Left renal pelvis (tissue), 4 donors: ENCODE measurements at places on chromosomes 11 and 22. TPM values are rescaled to one million over a fixed set of nuclear protein-coding genes. Genes with fewer than 3 reads are reported as not detected.

DNA sequence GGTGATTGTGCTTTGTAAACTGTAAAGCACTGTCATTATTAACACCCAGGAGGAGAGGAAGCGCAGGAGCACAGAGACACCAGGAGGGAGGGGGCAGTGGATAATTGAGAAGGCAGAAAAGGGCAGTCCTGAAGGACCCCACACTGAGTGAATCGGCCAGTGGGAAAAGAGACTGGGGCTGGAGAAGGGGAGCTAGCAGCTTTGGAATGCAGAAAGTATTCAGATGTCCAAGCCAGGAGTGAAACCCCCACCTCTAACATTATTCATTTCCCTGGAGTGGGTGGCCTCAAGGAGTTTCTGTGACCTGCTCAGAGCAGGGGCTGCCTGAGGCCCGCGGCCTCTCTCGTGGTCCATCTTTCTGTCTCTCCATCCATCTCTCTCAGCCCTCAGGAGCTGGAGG is 38.0 kb upstream of the CDON start:
- no peak for DNase-seq

DNA sequence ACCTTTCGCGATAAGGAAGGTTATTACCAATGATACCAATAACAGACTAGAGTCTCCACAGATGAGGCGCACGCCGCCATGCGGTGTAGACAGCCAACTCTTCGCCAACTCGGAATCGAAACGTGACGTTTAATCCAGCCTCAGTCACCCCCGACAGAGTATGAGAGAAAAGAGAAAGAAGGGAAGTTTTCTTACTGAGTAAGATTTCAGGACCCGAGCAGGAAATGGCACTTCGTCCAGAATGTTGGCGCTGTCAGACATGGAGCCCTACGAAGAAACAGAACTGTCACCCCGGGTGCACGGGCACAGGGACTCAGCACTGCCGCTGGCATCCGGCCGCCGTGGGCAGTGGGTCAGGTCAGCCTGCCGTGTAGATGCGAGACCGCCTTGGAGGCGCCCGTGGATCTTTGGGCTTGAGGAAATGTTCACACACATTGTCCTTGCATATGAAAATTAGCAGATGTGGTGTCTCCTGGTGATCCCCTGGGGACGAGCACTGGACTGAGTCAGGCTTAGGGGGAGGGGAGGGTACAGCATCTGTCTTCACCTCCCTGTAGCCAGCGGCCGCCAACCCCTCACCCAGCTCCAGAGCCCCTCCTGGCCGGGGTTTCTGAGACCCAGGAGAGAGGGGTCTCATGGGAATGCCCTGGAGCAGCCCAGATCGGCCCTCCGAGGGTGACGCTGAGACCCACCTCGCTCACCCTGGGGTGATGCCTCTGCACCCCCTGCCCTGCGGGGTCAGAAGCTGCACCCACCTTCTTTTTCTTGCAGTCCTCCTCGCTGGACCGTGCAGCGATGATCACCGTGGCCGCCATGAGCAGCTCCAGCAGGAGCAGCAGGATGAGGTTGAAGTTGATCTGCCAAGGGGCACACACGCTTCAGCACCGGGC is 8.3 kb downstream of the MLC1 start:
- no peak for DNase-seq

GRCh38 chr22:45838305-45838887 is 138.6 kb downstream of the WNT7B start:
- DNase-seq = no peak

DNA sequence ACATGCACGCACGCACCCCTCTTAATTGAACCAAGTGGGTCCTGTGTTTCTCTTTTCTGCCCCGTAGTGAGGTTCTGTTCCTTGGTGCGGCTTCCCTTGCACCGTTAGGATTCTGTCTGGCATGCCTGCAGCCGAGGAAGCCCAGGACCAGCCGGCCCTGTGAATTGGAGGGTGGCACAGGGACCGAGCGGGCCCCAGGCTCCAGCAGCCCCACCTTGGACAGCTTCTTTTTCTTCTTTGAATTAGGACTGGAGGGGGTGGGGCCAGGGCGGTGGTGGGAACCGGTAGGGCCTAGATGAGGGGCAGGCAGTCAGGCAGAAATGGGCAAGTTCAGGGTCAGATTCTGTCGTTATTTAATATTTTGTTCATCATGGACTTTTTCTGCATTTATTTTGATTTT is 94.7 kb downstream of the MPPED1 start:
- no peak for DNase-seq

- DNase-seq = no peak
Measured at GRCh38 chr11:75576499-75576918, 14.5 kb downstream of the SERPINH1 start.

GRCh38 chr11:120337355-120338106 is 1.3 kb downstream of the ARHGEF12 start:
- DNase-seq = no peak

DNA sequence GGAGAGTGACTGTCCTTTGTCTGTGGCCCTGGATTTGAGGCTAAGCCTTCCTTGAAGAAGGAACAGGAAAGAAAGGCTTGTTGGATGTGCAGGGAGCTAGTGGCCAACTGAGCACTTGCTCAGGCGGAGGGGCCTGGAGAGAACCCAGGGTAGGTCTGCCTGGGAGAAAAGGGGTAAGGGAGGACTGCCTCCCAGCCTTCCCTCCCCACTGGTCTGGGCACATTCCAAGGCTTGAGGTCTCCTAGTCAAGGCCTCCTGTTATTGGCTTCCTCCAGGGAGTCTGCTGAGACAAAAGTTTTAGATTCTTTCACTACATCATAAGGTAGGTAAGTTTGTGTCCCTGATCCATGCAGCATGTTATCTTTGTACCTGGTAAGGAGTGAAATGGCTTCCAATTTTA is 15.2 kb downstream of the KCNQ1OT1 start:
- DNase-seq = no peak

GRCh38 chr11:79942090-79942489 is 501.3 kb upstream of the TENM4 start:
- DNase-seq = no peak

GRCh38 chr11:36257351-36257750 is 31.9 kb downstream of the COMMD9 start:
- DNase-seq = no peak

DNA sequence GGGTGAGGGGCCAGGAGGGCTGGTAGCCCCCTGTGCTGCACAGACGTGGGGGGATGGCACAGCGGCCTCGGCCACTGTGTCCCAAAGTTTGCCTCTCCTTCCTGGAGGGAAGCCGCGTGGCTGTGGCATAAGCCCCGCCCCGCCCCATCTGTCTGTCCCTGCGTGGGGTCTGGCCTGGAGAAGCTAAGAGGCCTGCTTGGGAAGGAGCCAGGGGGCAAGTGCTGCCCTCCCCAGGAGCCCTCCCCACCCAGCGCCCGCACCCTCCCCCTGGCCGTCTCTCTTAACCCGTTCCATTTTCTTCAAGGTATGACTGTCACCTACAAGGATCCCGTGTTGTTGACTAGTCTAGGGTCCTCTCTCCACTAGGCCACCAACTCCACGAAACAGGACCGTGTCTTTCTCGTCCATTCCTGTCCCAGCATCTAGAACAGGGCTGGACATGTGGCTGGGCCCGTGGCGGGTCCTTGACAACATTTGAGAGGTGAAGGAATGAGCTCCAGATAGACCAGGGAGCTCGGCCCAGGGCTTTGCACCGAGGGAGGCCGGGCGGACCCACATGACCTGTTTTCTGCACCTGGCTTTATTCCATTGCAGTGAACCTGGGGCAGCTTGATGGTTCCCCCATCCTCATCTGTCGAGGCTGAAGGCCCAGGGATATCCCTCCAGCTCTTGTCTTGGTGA is 428.0 kb downstream of the TBC1D22A start:
- DNase-seq = no peak

DNA sequence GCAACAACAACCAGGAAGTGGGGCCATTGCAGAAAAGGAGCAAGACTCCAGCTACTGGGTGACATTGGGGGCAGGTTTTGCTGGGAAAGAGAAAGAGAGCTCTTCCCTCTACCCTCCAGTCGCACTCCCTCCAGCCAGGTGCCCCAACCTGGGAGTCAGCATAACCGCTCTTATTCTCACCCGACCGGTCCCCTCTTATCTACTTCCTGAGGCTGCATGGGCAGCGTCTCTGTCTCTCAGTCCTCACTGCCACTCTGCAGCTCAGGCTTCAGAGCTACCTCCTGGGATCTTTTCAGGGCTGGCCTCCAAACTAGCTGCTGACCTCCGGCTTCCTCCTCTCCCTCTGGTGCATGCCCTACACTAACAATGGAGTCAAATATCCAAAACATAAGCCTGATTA is 5.1 kb downstream of the ZNF70 start:
- no peak for DNase-seq

DNA sequence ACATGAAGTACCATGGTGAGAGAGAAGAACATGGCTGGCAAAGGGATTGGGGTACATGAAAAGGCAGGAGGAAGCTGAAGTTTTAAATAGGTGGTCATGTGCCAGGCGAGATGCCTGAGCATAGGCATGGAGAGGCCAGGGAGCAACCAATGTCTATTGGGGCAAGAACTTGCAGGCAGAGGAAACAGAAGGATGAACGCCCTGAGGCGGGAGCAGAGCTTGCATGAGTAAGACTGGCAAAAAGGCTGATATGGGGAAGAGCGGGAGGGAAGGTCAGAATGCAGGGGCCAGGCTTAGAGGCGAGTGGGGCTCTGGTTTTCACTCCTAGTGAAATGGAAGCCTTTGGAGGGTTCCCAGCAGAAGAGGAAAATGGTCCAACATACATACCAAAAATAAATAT is 52.5 kb upstream of the VSTM5 start:
- no peak for DNase-seq

- no peak for DNase-seq
Measured at GRCh38 chr11:78037056-78037455, 14.0 kb upstream of the KCTD14 start.

DNA sequence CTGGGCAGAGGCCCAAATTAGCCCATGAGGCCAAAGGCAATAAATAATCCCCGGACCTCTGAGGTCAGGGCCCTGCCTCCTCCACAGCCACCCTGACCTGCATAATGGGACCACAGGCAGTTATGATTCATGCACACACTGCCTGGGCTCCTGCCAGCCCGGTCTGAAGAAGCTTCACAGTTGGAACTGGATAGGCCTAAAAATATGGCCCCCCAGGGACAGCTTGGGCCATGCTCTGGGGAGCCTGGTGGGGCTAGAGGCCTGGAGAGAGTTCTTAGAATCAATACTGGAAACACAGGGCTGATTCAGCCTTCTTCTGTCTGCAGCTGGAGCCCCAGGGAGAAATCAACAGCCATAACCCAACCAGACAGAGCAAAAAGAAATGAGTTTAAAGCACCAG is 112.8 kb upstream of the CADM1 start:
- DNase-seq = no peak

Gene TUBGCP6
- 47.3 TPM for polyA plus RNA-seq

Gene PHLDA2
- polyA plus RNA-seq = 0.34 TPM

Gene RTN4R
- polyA plus RNA-seq = 5.5 TPM
